ENCODE measurements at places on chromosomes 16 and 17.

- no peak for DNase-seq
Measured at GRCh38 chr16:6157806-6158205, 1060.2 kb upstream of the EEF2KMT start.

DNA sequence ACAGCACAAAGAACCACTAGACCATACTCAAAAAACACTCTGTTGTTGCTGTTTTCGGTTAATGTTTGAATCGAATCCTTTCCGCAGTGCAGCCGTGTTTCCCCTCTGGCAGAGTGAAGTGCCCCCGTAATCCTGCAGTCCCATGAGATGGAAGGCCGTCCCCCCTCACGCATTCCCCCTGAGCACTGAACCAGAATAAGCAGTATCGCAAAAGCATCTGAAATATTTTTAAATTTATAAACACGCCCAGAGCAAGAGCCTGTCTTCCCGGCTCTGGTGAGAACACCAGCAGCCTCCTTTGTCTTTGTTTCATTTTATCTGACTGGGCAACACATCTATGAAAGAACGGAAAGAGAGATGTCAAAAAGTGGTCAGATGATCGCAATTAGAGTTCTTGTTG lies 121.0 kb upstream of the ADAMTS18 start:
- DNase-seq = no peak

DNA sequence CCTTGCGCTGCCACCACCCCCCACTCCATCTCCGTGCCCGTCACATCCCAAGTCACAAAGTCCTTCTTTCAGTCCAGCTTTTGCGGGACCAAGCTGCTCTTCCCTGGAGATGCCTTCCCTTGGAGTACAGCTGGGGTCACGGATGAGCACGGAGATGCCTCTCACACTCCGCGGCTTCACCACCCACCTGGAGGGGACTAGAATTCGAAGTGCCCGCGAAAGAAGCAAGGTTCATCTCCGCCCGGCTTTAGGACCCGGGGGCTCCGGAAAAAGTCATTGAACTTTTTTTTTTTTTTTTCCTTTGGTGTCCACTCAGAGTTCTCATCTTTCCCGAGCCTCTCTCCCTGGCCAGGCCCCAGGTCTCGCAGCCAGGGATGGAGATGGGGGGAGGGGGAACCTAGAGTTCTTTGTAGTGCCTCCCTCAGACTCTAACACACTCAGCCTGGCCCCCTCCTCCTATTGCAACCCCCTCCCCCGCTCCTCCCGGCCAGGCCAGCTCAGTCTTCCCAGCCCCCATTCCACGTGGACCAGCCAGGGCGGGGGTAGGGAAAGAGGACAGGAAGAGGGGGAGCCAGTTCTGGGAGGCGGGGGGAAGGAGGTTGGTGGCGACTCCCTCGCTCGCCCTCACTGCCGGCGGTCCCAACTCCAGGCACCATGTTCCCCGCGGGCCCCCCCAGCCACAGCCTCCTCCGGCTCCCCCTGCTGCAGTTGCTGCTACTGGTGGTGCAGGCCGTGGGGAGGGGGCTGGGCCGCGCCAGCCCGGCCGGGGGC lies at the start of gene FKBP10:
FKBP10 (plus strand) TSS at position 624 of the 771 bp plus-strand sequence; CDS start at position 655, 31 bp downstream.
- DNase-seq = peak; percentile 45

DNA sequence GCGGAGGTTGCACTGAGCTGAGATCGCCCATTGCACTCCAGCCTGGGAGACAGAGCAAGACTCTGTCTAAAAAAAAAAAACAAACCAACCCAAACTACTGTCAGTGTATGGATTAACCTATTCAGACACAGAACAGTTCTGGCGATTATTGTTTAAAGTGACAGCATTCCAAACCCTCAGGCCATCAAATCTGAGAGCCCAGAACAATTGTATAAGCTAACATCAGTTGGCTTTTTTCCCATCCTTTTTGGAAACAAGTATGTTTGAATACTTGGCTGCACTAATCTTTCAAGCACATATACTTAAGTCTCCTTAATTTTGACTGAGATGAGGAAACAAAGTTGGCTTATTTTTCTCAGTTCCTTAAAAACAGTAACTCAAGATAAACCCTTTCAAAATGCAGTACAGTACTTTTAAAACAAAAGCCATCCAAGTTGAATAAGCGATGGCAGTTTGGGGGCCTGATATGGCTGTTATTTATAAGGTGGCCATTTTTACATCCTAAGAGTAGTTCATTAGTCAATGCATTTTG lies 1.4 kb downstream of the ZSWIM7 start:
- DNase-seq = no peak

GRCh38 chr17:49567871-49568694 lies 7.6 kb upstream of the NXPH3 start:
- DNase-seq = peak; percentile 91

DNA sequence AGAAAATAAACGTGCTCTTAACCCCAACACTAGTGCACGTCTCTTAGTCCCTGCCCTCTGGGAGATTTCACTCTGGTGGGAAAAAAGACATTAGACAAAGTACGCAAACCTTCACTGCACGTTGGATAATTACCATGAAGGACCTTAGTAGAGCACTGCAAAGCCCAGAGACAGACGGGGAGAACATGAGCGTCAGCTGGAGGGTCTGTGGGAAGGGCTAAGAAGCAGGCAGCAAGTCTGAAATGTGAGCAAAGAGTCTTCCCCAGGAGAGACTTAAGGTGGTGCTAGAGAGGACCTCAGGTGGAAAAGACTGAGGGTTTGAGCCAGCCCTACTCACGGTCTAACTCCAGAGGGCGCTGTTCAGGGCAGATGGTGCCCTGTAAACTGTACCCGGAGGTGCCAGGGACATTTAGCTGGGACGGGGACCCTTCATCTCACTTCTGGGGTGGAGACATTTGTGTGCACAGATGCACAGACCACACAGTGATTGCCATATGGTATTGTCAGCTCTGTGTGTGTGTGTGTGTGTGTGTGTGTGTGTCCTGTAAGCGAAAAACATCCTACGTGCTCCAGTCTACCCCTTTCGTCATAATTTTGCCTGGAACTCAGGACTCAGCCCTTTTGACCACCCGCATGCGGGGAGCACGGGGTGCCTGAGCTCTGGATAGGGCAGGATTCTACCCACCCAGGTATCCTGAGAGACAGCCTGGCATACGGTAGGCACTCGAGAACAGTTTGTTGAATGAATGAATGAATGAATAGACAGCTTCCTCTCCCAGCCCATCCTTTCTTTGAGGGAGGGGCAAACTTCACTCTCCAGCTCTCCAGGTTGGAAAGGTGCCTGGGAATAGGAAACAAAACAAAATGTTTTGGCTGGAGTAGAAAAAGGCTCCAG lies 10.1 kb upstream of the STAC2 start:
- peak; percentile 75 for DNase-seq

All from activated CD4-positive, alpha-beta T cell treated with anti-CD3 and anti-CD28 coated beads for 48 hours (primary cell).